ENCODE measurements at places on chromosomes 11 and 22.

GRCh38 chr11:134532131-134532920 lies 120.3 kb upstream of the B3GAT1 start:
- DNase-seq = no peak

- no peak for DNase-seq
These were observed 127.9 kb downstream of the WT1 start for GRCh38 chr11:32307471-32307870.

- DNase-seq = no peak
These were observed 2.3 kb downstream of the CXCR5 start for GRCh38 chr11:118885831-118886565.

GRCh38 chr22:50272044-50272802 lies 2.0 kb upstream of the MAPK11 start:
- DNase-seq = no peak

DNA sequence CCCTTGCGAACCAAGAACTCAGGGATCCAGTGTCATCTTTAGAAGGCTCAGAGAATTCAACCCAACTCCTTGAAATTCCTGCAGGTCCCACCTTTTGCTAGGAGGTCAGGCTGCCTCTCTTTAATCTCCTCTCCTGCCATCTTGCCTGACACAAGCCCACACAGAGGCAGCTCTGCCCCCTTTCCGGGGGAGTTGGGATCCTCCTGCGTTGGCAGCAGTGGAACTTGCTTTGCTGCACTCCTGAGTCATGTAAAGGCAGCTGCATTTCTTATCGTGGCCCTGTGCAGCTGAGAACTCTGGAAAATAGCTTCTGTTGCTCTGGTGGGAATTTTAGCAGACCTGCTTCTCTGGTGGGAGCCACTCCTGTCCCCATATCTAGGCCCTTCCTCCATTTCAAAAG lies 142.3 kb upstream of the TBCEL start:
- no peak for DNase-seq

GRCh38 chr11:69664103-69664775 lies 10.9 kb downstream of the LTO1 start:
- DNase-seq = no peak

DNA sequence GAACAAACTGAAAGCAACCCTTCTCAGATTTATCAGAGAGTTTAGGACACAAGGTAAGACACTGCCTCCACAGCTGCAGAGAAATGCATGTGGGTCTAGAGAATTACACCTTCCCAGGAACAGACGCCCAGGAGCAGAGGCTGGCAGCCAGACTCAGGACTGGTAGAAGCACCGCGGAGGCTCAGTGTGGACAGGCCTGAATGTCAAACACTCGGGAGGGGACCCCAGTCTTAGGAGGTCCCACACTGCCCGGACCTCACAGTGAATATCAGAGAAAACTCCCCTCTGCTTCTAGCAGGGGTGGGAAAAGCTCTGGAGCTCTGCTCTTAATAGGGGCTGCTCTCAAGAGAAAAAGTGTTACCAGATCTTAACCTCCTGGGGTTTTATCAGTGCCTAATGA lies 952.7 kb downstream of the BRD1 start:
- no peak for DNase-seq

- no peak for DNase-seq
These were observed 225.0 kb downstream of the BLID start for GRCh38 chr11:121890946-121891515.

GRCh38 chr11:27926981-27927481 lies 180.9 kb downstream of the KIF18A start:
- DNase-seq = no peak

DNA sequence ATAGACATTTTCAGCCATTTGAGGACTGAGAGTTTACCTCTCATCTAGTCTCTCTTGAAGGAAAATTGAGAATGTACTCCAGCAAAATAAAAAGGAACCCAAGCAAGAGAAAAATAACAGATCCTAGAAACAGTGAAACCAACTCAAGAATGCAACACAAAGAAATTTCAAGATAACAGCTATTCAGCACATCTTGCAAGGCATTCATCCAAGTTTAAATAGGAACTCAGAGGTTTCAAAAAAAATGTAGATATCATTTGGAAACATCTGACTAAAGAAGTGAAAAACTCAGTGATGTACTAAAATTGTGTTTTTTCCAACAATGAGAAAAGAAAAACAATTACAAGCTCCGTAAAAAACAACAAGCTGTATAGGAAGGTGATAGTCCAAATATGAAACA lies 76.4 kb downstream of the TMEM135 start:
- no peak for DNase-seq

DNA sequence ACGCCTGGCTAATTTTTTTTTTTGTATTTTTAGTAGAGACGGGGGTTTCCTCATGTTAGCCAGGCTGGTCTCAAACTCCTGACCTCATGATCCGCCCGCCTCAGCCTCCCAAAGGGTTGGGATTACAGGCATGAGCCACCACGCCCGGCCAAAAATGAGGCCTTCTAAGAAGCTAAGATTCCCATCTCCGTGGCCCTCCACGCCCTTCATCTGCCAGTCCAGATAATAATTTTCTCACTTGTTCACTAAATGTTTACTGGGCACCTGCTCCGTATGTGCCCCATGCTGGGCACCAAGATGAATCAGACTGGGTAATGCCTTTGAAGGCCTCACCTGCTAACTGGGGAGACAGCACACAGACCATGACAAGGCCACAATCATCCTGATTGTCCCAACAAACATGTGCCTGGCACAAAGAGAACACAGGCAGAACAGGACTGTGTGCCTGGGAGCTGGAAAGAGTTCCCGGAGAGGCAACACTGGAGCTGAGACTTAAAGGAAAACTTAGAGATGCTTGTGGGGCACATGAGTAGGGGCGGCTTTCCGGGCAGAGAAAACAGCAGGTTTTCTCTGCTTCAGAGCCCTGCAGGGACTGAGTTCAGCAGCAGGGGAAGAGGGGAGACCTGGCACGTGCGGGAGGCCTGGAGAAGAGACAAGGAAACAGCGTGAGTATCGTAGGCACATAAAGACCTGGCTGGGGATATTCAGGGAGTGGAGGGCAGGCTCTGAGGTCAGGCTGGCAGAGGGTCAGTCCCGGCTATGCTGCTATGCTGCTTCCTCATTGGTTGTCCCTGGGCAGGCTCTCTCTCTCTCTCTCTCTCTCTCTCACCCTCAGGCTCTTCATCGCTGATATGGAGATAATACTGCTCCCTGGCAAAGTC lies 2.4 kb downstream of the KIAA0930 start:
- no peak for DNase-seq

DNA sequence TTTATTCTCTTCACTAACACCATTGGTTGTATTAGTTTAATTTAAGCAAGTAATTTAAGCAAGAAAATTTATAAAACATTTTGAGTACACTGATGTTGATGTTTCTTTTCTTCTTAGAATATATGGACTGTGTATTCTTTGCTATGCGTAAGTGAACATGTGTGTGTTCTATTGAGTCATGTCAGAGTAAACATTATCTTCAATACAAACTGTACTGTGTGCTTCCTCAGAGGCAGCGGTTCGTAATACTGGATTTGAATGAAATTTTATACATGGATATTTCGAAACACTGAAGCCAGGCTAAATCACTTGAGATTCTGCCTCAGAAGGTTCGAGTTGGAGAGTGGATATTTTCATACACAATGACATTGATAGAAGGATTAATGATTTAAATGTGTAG lies 452.6 kb downstream of the LUZP2 start:
- no peak for DNase-seq

DNA sequence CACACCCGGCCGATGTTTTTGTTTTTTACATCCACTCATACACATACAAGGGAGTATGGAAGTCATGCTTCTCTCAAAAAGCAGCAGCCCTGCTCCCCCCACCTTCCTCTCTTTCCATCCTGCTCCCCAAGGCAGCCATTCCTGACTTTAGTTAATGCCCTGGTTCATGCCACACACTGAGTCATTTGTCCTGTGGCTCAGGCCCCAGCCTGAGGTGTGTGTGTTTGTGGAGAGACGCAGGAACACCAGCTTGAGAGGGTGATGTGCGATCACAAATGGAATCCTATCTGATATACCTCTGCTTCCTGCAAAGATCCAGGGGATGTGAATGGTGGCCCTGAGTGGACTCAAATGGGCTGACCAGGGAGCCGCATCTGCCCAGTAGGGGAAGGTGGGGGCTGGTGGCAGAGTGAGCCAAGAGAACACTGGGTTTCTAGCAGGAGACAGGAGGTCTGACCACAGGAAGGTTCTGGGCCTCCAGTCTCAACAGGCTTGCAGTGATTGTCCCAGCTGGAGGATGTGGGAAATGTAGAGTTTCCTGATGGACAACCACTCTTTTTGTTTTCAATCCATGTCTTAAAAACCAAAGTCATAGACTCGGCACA lies 86.7 kb downstream of the OSBP2 start:
- DNase-seq = no peak

GRCh38 chr11:69470301-69470700 lies 11.2 kb upstream of the LINC01488 start:
- no peak for DNase-seq

GRCh38 chr11:119616586-119617339 lies 112.2 kb downstream of the NECTIN1 start:
- DNase-seq = no peak

DNA sequence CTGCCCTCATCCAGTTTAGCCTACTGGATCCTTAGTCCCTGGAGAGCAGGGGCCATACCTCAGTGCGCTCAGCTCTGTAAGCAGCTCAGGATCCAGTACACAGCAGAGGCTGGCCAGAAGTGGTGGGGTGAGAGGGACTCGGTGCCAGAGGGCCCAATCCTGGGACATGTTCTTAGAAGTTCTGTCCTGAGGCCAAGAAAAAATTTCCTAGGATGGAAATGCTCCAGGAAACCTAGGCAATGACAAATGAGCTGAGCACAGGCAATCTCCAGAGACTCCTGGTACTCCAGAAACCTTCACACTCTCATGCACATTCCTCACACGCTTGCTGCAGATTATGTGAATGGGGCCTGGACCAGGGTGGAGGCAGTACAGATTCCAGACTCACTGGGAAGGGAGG lies 89.6 kb downstream of the SERGEF start:
- no peak for DNase-seq

DNA sequence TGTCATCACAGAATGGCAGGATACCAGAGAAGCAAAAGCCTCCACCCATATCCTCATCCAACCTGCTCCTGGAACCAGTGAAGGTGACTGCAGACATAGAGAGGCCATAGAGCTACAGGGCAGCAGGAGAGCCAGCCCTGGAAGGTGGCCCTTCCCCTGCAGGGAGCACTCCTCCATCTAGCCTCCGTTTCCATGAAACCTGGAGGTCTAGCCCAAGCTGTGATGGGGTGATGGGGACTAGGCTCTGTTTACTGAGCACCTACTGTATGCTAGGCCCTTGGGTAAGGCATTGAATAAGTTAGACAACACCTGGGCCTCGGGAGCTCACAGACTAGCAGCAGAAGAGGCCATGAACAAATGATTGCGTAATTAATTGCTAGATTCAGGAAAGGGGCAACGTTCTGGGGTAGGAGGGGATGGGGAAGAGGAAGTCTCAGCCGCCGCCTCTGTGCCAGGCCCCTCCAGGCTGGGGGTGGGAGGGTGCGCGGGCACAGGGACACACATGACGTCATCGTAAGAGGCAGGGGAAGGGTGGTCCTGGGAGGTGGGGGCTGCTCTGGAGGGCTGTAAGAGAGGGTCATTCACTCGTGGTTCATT lies 784 bp upstream of the SYNGR1 start:
- DNase-seq = no peak

GRCh38 chr11:104791896-104792295 lies 106.4 kb downstream of the CASP12 start:
- no peak for DNase-seq

- DNase-seq = no peak
These were observed 97.6 kb downstream of the SLC36A4 start for GRCh38 chr11:93100211-93100610.

- no peak for DNase-seq
These were observed 13.8 kb downstream of the C11orf71 start for GRCh38 chr11:114386545-114386944.

GRCh38 chr11:8038811-8039529 lies 42.0 kb upstream of the TUB start:
- no peak for DNase-seq

- no peak for DNase-seq
These were observed 99.0 kb upstream of the DRD2 start for GRCh38 chr11:113574171-113574570.

- DNase-seq = no peak
These were observed 66.9 kb downstream of the AMOTL1 start for GRCh38 chr11:94834911-94835593.

DNA sequence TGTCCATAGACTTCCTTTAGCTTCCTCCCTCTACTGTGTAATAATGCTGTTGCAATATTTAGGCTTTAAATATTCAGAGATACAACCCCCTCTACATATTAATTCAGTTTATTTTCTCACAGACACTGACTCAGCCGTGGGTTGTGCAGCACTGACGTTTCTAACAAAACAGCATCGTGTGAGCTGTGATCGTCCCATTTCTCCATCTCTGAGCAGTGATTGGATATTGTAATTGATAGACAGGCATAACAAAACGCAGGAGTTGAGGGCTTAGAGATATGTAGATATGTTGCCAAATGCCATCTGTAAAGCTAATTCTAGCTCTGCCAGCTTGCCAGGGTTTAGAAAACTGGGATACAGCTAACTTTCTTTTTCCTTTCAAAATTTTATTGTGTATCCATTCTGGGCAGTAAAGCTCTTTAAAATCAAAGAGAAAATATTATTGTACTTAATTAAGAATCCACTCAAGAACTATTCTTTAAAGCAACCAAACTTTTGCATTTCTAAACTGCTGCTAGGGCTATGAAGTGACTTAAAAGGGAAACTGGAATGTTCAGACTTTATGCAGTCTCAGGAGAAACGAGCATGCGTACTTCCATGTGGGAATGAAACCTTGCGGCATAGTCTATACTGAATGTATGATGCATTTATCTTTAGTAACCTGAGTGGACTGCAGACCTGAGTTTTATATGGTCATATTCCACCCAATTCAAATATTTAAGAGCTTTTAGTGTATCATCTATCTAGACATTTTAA lies 22.7 kb downstream of the BTBD10 start:
- DNase-seq = no peak

DNA sequence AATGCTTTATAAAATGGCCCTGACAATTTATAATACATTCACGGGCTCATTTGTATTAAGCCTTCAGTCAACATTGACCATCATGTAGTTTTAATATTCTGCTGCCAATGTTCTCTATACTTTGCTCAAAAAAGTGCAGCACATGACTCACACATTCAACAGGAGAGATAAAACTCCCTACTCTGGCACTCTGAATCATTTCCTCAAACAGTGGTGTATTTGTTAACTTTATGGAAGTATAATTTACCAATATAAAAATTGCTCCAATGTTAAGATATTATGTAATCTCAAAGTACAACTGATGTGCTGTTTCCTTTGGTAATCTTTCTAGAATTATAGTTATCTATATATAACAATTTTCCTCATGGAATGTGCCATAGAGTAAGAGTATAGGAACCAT lies 39.9 kb downstream of the MAML2 start:
- no peak for DNase-seq

GRCh38 chr11:36095716-36096115 lies 151.9 kb downstream of the LDLRAD3 start:
- DNase-seq = no peak

GRCh38 chr11:110297076-110297725 lies 787 bp upstream of the RDX start:
- DNase-seq = no peak

- DNase-seq = no peak
These were observed 122.4 kb downstream of the FEZ1 start for GRCh38 chr11:125373426-125374391.

All from stimulated activated CD4-positive, alpha-beta T cell treated with anti-CD3 and anti-CD28 coated beads, Interleukin-1b, Interleukin-23, amount 100 ng/mL, for 24 hours (primary cell).